ENCODE measurements at places on chromosomes 1 and 21.

DNA sequence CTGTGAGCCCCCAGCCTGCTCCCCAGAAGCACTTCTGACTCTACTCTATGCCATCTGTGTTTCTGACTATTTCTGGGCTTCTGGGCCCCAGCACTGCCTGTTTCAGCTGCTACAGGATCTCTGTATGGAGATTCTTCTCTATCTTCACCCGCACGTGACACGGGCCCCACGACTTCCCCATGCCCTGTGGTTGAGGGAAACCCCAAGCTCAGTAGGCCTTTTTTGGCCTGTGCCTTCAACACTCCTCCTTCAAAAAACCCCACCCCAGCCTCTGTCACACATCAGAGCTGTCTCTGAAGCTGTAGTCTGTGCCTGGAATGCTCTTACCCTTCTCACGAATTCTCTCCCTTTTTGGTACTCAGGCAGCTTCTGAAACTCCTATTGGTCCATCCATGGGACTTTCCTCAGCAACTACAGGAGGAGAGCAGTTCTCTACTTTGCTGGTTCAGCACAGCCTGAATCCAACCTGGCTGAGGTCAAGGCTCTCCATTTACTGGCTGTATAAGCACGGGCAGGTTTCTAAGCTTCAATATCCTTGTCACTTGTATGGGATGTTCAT lies 2.0 kb upstream of the NID1 start:
- no peak for DNase-seq

DNA sequence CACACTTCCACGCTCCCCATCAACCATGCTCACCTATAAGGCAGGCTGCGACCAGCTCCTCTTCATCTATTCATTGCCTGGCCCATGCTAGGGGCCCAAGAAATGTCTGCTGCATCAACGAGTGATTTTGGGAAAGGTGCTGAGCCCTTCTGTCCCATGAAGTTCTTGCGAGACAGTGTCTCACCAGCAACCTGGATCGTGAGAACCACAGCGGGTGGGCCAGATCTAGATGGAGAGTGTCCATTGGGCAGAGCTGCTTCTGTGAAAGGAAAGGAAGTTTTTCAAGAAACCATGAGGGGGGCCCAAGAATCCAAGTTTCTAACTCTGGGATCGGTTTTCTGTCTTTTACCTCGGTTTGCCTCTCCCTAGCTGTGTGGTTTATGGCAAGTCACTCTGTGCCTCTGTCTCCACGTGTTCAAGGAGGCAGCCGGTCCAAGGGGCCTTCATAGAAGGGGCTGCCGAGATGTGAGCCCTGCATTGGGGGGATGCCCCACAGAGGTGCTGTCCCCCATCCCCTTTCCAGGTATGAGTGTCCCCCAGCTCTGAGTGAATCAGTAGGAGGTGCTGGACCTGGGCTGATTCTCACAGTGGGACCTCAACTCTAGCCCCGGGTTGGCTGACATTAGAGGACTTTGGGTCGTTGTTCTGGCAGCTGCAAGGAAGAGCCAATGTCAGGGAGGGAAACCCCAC lies 8.3 kb upstream of the PADI1 start:
- DNase-seq: no peak

DNA sequence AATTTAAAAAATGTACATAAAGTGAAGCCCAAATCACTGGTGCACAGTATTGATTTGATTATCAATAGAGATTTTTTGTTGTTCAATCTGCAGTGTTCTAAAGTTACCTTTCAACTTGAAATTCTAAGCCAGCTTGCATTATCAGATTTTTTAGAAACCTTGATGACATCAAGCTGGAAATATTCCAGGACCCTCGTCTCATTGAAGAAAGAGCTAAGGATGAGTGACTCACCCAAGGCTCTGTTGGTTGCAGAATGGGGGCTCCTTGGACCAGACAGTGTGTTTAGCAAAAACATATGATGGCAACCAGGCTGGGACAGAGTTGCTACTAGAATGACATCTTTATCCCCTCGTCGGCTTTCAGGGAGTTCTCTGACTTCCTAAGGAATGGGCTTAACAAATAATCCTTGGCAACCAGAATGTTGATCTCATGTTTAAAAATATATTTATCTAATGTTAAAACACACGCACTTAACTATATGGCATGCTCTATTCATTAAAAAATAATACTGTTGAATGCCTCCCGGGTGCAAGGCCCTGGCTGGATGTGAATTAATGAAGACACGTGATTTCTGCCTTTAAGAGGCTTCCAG lies 79.7 kb downstream of the RUNX3 start:
- no peak for DNase-seq

- no peak for DNase-seq
These were observed 68.0 kb downstream of the RUNX3 start for GRCh38 chr1:24861821-24862727.

DNA sequence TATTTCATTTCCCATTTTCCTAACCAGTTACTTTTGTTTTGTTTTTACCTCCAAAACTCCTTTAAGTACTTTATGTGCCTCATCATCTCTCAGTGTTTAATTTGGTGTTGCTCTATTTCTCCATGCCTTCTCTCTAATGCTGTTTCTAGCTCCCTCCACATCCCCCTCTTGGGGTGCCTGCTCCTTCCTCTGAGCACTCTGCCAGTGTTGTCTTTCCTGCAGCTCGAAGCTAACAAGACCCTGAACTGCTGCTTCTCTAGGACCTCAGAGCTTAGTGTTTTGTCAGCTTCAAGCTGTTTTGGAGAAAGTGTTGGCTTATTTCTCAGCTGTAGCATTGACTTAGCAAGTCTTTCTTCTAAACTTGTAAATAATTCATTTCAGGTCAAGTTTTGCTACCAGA lies 290.6 kb downstream of the DPYD start:
- no peak for DNase-seq

- DNase-seq: no peak
These were observed 83.4 kb downstream of the PDE9A start for GRCh38 chr21:42736646-42737350.

DNA sequence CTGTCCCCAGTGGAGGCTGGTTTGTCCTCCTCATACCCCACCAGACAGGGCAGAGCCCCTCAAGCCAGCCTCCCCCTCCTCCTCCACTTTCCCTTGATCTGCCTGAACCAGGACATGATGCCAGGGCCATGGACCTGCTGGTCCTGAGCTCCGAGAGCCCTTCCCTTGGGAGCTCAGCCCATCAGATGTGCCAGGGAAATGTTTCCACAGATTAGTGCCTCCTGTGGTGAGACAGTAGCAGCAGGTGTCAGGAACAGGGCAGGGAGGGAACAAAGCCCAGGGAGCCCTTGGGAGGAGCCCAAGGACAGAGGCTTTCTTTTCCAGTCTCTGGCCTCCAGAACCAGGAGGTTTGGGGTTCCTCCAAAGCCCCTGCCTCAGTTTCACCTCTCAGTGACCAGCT lies 14.6 kb upstream of the SLC41A1 start:
- DNase-seq: no peak

- no peak for DNase-seq
These were observed 25.5 kb upstream of the IFNAR1 start for GRCh38 chr21:33299181-33299752.

DNA sequence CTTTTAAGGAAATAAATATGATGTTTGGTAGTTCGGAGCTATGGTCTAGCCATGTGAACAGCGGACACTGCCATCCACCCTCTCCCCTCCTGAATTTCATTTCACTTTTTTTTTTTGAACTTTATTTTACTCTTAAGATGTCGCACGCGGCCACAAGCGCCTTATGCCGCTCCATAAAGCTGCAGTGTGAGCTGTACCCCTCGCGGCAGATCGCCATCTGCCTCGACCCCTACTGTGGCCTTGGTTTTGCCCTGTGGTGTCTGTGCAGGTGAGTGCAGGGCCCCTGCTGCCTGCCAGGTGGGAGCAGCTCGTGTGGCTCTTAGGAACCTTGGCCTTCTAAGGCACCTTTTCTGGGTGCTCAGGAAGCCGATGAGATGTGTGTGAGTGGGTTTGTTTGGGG lies 48.1 kb downstream of the S100B start:
- peak; percentile 24 for DNase-seq

Measured in D341Med (cell line).